ENCODE measurements at places on chromosomes 2 and 18. TPM values are rescaled to one million over a fixed set of nuclear protein-coding genes. Genes with fewer than 3 reads are reported as not detected.
A peak's percentile ranks its signal among the peaks of the same experiment; 100 is the strongest.

The KCNJ13 gene
- 69.1 TPM for total RNA-seq

DNA sequence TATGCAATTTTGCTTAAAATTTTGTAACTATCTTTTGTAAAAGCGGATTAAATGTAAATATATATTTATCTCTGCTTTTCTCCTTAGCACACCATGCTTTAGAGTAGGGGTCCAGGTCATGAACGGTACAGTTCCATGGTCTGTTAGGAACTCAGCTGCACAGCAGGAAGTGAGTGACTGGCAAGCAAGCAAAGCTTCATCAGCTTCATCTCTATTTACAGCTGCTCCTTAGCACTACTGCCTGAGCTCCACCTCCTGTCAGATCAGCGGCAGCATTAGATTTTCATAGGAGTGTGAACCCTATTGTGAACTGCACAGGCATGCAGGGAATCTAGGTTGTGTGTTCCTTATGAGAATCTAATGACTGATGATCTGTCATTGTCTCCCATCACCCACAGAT lies 959.0 kb upstream of the SLC39A10 start:
- no peak overlapping the region for H3K4me3 ChIP-seq
- H3K27ac ChIP-seq, result no peak overlapping the region
- H3K36me3 ChIP-seq, result no peaks in the 10 kb centered on the region
- no peak for DNase-seq
- H3K27me3 ChIP-seq, result no peaks in the 10 kb centered on the region

DNA sequence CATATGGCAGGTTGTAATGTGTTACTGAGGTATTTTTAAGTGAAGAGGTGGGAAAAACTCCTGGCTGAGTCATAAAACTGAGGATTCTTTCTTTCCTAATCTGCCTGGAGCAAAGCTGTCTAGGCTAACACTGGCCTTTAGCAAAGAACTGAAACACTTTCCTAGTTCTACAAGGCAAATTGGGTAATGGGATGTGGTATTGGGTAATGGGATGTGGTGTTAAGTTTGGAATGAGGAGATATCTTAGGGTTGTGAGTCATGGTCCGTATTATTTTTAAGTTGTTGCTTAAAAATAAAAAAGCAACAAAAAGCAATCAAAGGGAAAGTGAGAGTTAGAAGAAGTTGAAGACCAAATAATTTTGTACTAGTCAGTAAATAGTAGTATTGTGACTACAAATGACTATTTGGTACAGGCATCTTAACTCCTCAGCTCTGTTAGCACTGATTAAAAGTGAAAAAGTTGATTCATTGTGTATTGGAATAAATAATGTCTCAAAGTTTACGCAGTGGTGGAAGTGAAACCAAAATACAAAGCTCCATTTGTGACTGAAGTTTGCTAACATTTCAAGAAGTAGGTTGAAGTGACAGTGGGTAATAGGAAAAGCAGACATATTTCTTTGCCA lies 216.8 kb downstream of the CAMKMT start:
- no peak for DNase-seq
- H3K36me3 ChIP-seq, result no peaks in the 10 kb centered on the region
- no peak overlapping the region for H3K27ac ChIP-seq
- no peaks in the 10 kb centered on the region for H3K27me3 ChIP-seq
- H3K4me1 ChIP-seq, result no peaks in the 10 kb centered on the region

- H3K4me1 ChIP-seq, result no peaks in the 10 kb centered on the region
- no peaks in the 10 kb centered on the region for H3K27me3 ChIP-seq
- no peak overlapping the region for H3K4me3 ChIP-seq
- H3K36me3 ChIP-seq, result no peaks in the 10 kb centered on the region
Measured at GRCh38 chr2:627926-628560, 49.2 kb downstream of the TMEM18 start.

DNA sequence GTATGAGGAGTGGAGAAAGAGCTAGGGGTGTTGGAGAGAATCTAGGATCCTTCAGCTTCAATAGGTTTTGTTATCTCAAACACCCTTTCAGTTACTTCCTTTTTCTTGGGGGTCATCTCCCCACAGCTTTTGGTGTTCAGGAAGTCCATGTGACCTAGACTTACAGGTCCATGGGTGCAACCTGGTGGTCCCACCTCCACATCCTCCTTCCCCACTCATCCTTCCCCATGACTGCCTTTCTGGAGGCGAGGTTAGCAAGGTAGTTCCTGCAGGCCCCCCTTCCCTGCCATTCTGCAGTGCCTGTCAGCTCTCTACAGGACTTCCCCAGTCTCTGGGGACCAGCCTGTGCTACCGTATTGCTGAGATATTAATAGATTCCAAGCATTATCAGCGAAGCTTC lies 107.6 kb downstream of the TMEM17 start:
- H3K4me1 ChIP-seq, result no peaks in the 10 kb centered on the region
- no peaks in the 10 kb centered on the region for H3K27me3 ChIP-seq
- no peak overlapping the region for H3K27ac ChIP-seq
- DNase-seq, result no peak

The RAB31 gene
- total RNA-seq, result 26.0 TPM

DNA sequence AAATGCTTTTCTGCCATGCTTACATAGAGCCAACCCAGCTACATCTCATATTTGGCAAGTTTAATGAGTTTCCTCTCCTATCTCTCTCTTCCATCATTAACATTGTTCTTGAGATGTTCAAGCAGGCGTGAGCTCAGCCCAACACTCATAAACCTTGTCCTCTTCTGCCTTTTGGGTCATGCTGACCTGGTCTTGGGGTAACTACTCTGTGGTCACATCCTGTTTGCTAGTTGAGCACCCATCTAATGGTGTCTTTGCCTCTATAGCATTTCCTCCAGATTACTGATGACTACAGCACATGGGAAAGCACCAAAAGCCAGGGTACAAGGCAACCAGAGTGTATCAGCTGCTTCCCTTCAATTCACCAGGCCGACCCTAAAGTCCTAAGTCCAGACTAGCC lies 366.9 kb upstream of the HNRNPA3 start:
- DNase-seq, result no peak
- H3K27ac ChIP-seq, result no peak overlapping the region
- no peaks in the 10 kb centered on the region for H3K27me3 ChIP-seq
- no peaks in the 10 kb centered on the region for H3K4me1 ChIP-seq
- H3K4me3 ChIP-seq, result no peak overlapping the region
- no peaks in the 10 kb centered on the region for H3K36me3 ChIP-seq

DNA sequence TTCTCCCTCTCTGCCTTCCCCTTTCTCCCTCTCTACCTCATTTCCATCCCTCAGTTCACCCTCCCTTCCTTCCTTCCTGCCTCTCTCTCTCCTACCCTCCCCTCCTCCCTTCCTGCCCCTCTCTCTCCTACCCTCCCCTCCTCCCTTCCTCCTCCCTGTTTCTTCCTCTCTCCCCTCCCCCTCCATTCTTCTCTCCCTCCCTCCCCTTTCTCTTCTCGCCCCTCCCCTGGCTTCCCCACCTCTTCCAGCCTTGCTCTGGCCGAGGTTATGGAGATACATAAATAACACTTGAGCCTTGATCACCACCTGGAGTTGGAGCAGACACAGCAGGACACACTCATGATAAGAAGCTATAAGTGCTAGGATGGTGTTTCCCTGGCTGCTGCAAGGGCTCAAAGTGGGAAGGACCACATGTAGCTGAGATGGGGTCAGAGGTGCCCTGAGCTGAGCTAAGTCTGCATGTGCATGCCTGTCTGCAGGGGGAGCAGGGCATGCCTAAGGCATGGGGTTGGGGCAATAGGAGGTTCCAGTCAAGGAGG lies 326.1 kb upstream of the HS6ST1 start:
- DNase-seq, result no peak
- no peaks in the 10 kb centered on the region for H3K4me1 ChIP-seq
- no peak overlapping the region for H3K4me3 ChIP-seq
- no peaks in the 10 kb centered on the region for H3K27me3 ChIP-seq
- no peaks in the 10 kb centered on the region for H3K36me3 ChIP-seq
- H3K27ac ChIP-seq, result no peak overlapping the region

- no peaks in the 10 kb centered on the region for H3K4me1 ChIP-seq
- no peaks in the 10 kb centered on the region for H3K36me3 ChIP-seq
- no peak overlapping the region for H3K4me3 ChIP-seq
- H3K27ac ChIP-seq, result no peak overlapping the region
- H3K27me3 ChIP-seq, result no peaks in the 10 kb centered on the region
Measured at GRCh38 chr2:29165362-29166241, 50.4 kb downstream of the CLIP4 start.

DNA sequence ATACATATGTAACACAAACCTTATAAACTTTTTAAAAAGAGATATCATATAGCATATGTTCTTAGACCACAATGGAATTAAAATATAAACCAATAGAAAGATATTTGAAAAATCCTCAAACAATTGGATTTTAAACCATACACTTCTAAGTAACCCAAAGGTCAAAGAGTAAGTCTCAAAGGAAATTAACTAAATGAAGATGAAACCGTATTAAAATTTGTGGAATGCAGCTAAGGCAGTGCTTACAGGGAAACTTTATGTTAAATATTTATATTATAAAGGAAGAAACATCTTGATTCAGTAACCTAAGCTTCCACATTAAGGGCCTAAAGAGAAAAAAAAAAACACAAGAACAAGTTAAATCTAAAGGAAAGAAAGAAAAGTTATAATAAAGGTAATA lies 966.1 kb downstream of the SLC4A3 start:
- H3K27ac ChIP-seq, result no peak overlapping the region
- no peaks in the 10 kb centered on the region for H3K36me3 ChIP-seq
- H3K27me3 ChIP-seq, result no peaks in the 10 kb centered on the region
- no peak for DNase-seq

The ACMSD gene
- total RNA-seq, result 6.5 TPM

DNA sequence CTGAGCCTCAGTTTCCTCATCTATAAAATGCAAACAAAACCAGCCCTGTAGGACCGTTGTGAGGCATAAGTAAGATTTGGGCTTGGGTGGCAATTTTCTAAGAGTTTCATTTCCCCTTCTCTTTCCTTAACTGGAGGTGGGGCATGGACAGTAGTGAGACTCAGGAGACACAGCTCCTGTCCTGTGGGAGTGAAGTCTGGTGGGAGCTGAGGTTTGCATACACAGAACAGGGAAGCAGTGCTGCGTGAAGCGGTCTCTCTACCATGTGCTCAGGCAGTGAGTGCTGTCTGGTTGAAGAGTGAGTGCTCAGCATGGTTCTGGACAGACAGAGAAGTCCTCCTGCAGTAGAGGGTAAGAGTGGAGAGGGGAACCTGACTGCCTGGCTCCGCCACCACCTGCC lies 62.3 kb upstream of the MCFD2 start:
- H3K27ac ChIP-seq, result peak overlapping the region; percentile 18
- no peaks in the 10 kb centered on the region for H3K27me3 ChIP-seq
- no peaks in the 10 kb centered on the region for H3K36me3 ChIP-seq
- no peak overlapping the region for H3K4me3 ChIP-seq

The IL36RN gene
- total RNA-seq, result 0.63 TPM

The ALPG gene
- 0.16 TPM for total RNA-seq

The DNAJC27 gene
- 4.4 TPM for total RNA-seq

GRCh38 chr2:229170171-229170570 lies 100.9 kb downstream of the PID1 start:
- peak overlapping the region; percentile 25 for H3K27ac ChIP-seq
- no peaks in the 10 kb centered on the region for H3K27me3 ChIP-seq
- H3K36me3 ChIP-seq, result no peaks in the 10 kb centered on the region
- H3K4me1 ChIP-seq, result peaks cover 27% of the 10 kb centered on the region

DNA sequence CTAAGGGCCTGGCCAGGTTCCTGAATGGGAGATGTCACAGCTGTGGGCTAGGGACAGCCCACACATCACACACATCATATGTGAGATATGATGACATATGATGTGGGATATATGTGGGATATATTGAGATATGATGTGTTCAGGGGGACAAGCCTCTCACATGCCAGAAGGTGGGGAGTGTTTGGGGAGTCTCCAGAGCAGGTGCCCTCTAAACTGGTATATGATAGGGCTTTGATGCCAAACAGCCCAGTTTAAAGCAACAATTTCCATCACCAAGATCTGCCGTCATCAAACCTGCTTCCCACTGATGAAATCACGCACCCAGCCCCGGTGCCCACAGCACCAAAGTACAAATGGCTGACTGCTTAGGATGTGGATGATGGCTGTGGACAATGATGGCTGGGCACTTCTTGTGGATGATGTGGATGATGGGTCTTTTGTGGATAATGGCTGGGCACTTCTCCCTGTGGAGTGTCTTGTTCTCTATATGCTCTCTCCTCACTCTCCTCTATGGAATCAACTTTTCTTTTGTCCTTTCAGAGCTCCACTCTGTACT lies 50.9 kb downstream of the FBLN7 start:
- H3K4me3 ChIP-seq, result no peak overlapping the region
- H3K27me3 ChIP-seq, result no peaks in the 10 kb centered on the region
- DNase-seq, result no peak
- H3K4me1 ChIP-seq, result no peaks in the 10 kb centered on the region
- no peaks in the 10 kb centered on the region for H3K36me3 ChIP-seq

Measured in hepatocyte (in vitro differentiated cells).